ENCODE measurements at places on chromosomes 5 and 9.
A peak's percentile ranks its signal among the peaks of the same experiment; 100 is the strongest.

- peak; percentile 62 for DNase-seq
Measured at GRCh38 chr5:1594357-1595106, 70.8 kb upstream of the LPCAT1 start.

DNA sequence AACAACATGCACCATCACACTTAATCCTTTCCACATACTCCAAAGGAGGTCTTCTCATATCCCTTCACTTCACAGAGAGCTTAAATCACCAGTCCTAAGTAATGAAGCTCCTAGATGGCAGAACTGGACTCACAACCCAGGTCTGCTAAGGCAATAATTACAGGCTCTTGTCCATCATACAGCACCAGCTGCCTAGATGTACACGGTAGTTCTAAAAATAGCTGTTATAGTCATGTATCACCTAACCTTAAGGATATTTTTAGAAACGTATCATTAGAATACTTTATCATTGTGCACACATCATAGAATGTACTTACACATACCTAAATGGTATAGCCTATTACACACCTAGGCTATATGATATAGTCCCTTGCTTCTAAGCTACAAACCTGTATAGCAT lies 644.6 kb upstream of the RGMB start:
- no peak for DNase-seq

DNA sequence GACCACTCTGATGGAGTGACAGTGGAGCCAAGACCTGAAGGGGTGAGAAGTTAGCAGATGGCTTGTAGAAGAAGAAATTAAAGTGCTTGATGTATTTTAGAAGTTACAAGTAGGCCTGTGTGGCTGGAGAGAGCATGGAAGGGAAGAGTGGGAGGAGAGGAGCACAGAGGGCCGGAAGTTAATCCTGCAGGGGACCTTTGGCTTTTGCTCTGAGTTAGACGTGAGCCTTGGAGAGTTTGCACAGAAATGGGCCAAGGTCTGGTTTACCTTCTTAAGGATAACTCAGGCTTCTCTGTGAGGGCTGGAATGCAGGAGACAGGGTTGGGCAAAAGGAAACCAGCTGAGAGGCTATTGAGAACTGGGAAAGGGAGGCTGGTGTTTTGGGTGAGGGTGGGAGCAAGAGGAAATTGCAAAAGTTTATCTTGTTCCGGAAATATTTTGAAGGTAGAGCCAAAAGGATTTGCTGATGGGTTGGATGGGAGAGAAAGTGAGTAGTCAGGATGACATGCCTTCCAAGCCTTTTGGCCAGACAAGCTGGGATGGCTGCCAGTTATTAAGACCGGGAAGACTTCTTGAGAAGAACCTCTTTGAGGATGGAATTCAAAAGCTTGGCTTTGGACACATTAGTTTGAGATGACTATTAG lies 17.5 kb upstream of the F2RL1 start:
- DNase-seq = no peak

GRCh38 chr9:125932012-125932411 lies 184.8 kb downstream of the PBX3 start:
- DNase-seq = peak; percentile 70

GRCh38 chr5:76379855-76380254 lies 23.2 kb upstream of the IQGAP2 start:
- no peak for DNase-seq

GRCh38 chr5:150066901-150067396 lies 19.4 kb downstream of the CSF1R start:
- no peak for DNase-seq

DNA sequence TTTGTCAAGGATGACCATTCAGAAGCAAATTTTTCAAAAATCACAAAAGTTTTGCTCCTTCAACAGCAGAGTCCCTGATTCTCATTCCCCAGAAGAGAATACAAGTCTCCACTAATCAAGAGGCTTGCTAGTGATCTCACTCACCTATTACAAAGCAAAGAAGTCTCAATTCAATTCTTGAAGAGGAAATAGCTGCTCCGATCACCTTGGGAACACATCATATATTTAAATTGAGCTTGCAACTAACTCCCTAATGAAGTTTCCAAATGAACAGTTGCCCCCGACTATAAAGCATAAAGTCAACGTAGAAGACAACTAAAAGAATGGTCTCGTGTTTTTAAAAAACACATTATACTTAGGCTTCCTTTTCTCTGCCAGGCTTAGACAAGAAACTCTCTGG lies 1.6 kb downstream of the LIFR start:
- no peak for DNase-seq

DNA sequence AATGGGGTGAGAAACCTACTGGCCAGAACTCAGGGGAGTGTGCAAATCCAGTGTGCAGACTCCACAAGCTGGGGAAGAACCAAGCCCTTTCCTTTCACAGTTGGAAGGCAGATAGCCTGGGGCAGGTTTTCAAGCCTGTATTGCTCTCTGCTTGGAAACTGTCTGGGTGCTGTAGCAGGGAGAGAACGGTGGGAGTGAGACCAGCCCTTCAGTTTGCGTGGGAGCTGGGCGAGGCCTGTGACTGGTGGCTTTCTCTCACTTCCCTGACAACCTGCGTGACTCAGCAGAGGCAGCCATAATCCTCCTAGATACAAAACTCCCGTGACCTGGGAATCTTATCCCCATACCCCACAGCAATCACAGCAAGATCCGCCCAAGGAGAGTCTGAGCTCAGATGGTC lies 44.9 kb upstream of the SNCAIP start:
- peak; percentile 14 for DNase-seq

GRCh38 chr9:16133032-16133431 lies 580.2 kb downstream of the CCDC171 start:
- DNase-seq = no peak

GRCh38 chr5:145838276-145838675 lies 3.1 kb upstream of the PRELID2 start:
- no peak for DNase-seq

DNA sequence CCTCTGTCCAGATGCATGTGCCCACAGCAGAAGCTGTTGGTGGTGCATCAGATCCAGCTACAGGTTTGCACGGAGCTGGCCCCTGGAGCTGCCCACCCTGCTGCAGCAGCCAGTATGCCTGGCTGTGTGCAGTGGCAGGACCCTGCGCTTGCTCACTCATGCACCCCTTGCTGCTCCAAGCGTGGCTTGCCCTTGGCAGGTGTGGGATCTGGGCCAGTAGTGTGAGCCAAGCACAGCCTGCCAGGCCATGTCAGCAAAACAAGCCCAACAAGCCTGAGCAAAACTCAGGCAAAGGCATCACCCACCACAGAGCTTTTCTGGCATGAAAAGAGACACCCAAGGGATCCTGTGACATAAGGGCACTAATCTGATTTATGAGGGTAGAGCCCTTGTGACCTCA lies 18.3 kb upstream of the ECPAS start:
- no peak for DNase-seq

- no peak for DNase-seq
Measured at GRCh38 chr5:155050384-155051019, 36.9 kb downstream of the KIF4B start.

GRCh38 chr5:88884608-88884877 lies 1.6 kb upstream of the MEF2C start:
- DNase-seq = no peak

DNA sequence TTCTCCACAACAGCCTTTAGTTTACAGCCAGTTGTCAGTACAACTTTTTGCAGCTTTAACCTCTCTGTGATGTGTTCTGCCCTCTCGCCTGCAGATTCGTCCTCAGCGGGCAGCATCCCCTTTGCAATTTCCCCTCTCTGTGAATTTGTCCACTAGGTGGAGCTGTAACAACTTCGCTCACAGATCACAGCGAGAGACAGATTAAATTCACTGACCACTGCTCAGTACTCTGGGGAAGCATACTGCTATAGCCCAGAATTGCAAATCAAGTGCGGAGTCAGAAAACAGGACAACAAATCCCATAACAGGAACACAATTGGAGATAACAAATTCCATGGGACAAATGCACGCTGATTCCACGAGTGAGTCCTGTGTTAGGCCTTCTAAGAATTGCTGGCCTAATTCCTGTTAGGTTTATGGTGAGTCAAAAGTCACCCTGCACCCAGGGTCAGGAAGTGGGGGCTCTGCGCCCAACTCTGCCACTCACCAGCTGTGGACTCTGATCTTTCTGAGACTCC lies 2124.9 kb downstream of the MAT2B start:
- DNase-seq = peak; percentile 76

- DNase-seq = no peak
Measured at GRCh38 chr9:132163876-132164603, 2.2 kb downstream of the NTNG2 start.

- no peak for DNase-seq
Measured at GRCh38 chr9:83630938-83631457, 8.1 kb downstream of the IDNK start.

GRCh38 chr5:133801955-133802751 lies 166.3 kb downstream of the C5orf15 start:
- DNase-seq = no peak

DNA sequence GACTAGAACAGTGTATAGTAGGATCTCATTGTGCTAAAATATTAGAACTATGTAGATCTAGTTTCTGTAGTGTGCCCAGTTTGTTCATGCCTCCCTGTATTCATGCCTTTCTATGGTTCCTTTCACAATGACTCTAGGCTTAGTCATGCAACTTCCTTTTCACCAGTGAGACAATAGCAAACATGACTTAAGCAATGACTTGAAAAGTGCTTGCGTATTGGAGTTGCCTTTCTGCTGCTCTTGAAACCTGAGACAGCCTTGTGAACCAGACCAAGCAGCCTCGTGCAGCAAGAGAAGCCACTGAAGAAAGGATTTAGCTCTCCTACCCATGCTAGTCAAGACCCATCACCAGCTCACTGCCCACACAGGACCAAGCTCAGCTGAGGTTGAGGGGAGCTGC lies 294.5 kb upstream of the TAS2R1 start:
- no peak for DNase-seq

- no peak for DNase-seq
Measured at GRCh38 chr9:107208121-107208520, 75.0 kb upstream of the RAD23B start.

- DNase-seq = no peak
Measured at GRCh38 chr9:126633881-126634558, 20.3 kb downstream of the LMX1B start.

Data from head of caudate nucleus (tissue), 42 donors.